ENCODE measurements at places on chromosomes 3 and 15. TPM values are rescaled to one million over a fixed set of nuclear protein-coding genes. Genes with fewer than 3 reads are reported as not detected.
A peak's percentile ranks its signal among the peaks of the same experiment; 100 is the strongest.

DNA sequence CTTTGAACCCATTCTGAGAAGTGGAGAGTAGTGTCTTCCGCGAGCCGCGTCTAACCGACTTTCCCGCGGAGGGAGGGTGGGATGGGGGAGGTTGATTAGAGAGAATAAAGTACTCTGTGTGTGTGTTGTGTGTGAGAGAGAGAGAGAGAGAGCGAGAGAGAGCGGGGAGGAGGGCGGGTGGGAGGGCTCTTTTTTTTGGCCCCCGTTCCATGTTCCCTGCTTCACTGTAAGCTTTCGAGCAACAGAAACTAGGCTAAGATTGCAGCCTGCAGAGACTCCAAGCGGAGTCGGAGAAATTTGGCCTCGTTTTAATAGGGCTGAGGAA, 1.6 kb upstream of the MEIS2 start:
- H3K36me3 ChIP-seq, result no peaks in the 10 kb centered on the region
- H3K4me3 ChIP-seq, result peak overlapping the region; percentile 100
- H3K4me1 ChIP-seq, result peaks cover 20% of the 10 kb centered on the region
- H3K27me3 ChIP-seq, result no peaks in the 10 kb centered on the region
- no peak for DNase-seq
- peak overlapping the region; percentile 93 for H3K27ac ChIP-seq

DNA sequence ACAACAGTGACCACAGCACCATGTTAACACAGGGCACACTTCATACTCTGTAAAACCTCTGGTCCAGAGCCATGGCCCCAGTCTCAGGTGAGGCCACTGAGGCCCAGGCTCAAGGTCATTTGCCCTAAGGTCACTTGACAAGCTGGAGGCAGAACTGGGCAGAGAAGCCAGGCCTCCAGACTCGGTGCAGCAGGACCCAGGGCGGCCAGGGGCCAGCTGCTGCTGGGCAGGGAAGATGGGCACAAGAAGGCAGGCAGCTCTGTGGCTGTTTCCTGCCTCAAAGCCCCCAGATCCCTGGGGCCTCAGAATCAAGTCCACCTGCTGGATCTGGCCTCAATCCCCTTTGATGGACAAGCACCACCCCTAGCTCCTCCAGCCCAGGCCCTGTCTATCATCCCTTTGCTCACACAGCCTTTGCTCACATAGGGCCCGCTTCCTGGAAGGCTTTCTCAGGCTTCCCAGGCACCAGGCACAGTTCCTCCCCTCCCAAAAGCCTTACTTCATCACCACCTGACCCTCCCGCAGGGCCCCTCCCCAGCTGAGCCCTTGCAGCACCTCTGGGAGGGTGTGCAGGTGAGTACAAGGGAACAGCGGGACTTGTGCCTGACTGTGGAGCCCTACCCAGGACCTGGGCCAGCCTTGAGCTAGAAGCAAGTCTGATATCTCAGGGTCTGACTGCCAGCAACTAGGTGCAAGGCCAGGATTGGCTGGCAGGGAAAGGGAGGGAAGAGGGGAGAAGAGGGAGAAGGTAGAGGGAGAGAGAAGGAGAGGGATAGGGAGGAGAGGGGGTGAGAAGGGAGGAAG, 38.0 kb upstream of the LINGO1 start:
- H3K27ac ChIP-seq, result no peak overlapping the region
- H3K36me3 ChIP-seq, result no peaks in the 10 kb centered on the region
- peaks cover 48% of the 10 kb centered on the region for H3K27me3 ChIP-seq
- H3K4me3 ChIP-seq, result no peak overlapping the region
- no peaks in the 10 kb centered on the region for H3K4me1 ChIP-seq

DNA sequence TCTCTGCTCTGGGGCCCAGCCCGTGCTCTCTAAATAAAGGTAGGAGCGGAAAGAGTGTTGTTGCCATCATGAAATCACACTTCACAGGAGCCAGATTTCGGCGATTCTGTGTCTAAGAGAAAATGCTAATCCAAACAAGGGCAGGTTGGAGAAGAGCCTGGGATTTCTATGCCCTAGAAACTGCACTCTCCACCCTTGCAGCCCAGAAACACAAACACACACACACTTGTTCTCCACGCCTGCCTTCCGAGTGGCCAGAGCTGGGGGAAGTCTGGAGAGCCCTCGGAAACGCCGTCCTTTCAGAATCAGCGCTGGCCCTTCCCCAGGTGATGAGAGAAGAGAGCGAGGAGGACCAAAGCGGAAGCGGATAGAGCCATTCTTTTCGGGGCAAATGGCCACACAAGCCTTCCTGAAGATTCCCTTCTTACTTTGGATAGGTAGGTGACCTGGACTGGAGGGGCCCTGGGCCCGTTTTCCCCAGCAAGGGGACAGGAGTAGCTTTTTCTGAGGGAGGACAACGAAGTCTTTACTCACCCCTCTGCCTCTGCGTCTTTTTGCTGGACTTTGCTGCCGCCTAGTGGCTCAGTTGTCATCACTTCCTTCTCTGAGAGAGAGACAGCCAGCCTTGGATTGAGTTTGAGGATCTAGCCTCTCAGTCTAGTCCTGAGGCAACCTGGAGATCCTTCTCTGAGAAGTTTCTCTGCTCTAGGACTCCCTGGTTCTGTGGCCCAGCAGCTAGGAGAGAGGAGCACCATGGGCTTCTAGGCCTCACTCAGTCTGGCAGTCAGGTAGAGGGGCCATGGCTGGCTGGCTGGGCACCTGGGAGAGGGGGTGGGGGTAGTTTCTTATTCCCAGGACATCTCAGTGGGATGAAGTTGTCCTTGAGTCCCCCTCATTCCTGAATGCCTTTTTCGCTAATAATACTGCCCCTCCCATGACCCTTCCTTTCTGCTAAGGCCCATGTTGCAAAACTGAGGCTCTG, 37.7 kb downstream of the SENP8 start:
- peaks cover 21% of the 10 kb centered on the region for H3K4me1 ChIP-seq
- H3K27me3 ChIP-seq, result no peaks in the 10 kb centered on the region
- H3K4me3 ChIP-seq, result peak overlapping the region; percentile 71

DNA sequence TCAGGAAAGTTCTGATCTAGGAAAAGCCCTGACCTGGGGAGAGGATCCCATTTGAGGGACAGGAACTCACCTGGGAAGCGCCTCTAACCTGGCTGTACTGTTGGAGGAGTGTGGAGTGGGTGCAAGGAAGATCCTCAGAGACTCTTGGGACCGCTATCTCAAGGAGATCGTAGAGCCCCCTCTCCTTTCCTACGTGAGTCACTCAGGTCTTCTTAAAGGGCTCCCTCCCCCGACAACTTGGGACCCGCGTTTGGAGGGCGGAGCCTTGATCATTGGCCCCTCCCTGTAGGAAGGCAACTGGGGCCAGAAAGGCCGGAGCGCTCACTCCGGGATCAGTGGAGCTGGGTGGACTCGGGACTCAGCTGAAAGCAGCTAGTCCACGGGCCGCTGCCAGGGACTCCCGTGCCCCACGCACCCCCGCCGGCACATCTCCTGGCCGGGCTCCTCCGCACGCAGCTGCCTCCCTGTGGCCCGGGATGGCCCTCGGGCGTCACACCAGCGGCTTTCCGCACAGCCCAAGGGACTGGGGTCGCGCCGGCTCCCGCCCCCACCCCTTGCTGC, 520 bp downstream of the SLC26A6 start:
- no peaks in the 10 kb centered on the region for H3K27me3 ChIP-seq
- peaks cover 10% of the 10 kb centered on the region for H3K4me1 ChIP-seq
- H3K27ac ChIP-seq, result peak overlapping the region; percentile 85
- H3K36me3 ChIP-seq, result peaks cover 27% of the 10 kb centered on the region
- H3K4me3 ChIP-seq, result peak overlapping the region; percentile 84

GRCh38 chr15:50377867-50378751, 23.1 kb upstream of the GABPB1 start:
- H3K4me1 ChIP-seq, result no peaks in the 10 kb centered on the region
- no peak overlapping the region for H3K27ac ChIP-seq
- DNase-seq, result no peak
- no peaks in the 10 kb centered on the region for H3K27me3 ChIP-seq

DNA sequence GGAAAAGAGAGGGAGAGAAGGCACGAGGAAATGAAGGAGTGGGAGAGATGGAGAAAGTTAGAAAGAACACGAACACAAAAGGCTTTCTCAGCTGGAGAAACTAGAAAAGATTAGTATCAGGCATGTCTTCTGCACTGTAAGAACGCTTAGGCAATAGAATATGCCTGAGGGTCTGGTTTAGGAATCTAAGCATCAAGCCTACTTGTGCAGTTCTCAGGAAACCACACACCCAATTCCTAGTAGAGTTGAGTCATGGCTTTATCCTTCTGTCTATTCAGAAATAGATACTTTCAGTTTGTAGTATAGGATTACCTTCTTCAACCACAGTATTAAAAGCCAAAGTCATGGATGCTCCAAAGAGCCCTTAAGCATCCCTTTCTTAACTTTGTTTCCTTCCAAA, 969.4 kb downstream of the NTRK3 start:
- peak overlapping the region; percentile 1 for H3K4me3 ChIP-seq
- H3K27ac ChIP-seq, result peak overlapping the region; percentile 76
- H3K36me3 ChIP-seq, result no peaks in the 10 kb centered on the region
- H3K4me1 ChIP-seq, result peaks cover 12% of the 10 kb centered on the region

GRCh38 chr3:150097588-150097890, 126.8 kb upstream of the PFN2 start:
- H3K36me3 ChIP-seq, result no peaks in the 10 kb centered on the region
- H3K4me3 ChIP-seq, result no peak overlapping the region
- H3K27ac ChIP-seq, result no peak overlapping the region
- H3K4me1 ChIP-seq, result peaks cover 22% of the 10 kb centered on the region
- peak; percentile 45 for DNase-seq

GRCh38 chr3:64588380-64588779, 99.4 kb downstream of the ADAMTS9 start:
- H3K27me3 ChIP-seq, result no peaks in the 10 kb centered on the region
- H3K27ac ChIP-seq, result no peak overlapping the region
- no peaks in the 10 kb centered on the region for H3K4me1 ChIP-seq
- DNase-seq, result no peak

GRCh38 chr3:51997935-51998596, 2.4 kb upstream of the RPL29 start:
- no peaks in the 10 kb centered on the region for H3K27me3 ChIP-seq
- peaks cover 8% of the 10 kb centered on the region for H3K4me1 ChIP-seq
- peaks cover 31% of the 10 kb centered on the region for H3K36me3 ChIP-seq
- peak; percentile 64 for DNase-seq

DNA sequence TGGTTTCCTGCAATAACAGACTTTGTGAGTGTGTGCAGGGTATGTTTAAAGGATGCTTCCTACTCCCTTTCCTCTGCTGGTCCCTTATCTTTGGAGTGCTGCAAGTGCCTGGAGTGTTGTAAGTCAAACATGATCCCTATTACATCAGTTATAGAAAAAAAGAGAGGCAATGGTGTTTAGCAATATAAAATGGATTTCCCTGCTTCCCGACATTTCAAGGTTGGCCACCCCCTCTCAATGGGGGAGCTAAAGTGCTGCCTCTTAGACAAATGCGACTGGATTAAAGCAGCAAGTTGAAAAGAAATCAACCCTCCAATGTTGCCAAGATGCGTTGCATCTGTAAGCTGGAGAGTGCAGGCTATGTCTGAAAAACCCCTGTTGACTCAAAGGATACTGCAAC, 203.1 kb upstream of the WNT5A start:
- no peak overlapping the region for H3K4me3 ChIP-seq
- no peak for DNase-seq
- no peaks in the 10 kb centered on the region for H3K4me1 ChIP-seq
- no peak overlapping the region for H3K27ac ChIP-seq
- no peaks in the 10 kb centered on the region for H3K27me3 ChIP-seq

DNA sequence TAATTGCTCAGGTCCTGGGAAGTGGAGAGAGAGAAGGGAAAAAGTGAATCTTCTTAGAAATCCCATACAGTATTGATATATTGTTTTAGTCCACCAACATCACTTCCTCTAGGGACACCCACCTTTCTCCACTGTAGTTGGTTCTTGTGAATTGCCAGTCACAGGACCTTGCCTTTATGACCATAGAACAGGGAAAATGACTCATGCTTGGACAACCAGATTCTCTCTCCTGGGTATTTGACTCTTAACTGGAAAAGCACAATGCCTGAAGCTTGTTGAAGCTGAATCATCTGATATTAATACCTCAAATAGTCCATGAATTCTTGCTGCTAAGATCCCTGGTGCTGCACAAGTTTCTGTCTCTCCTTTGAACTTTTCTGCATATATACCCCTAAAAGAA, 32.5 kb upstream of the DCLK3 start:
- no peak overlapping the region for H3K27ac ChIP-seq
- H3K36me3 ChIP-seq, result no peaks in the 10 kb centered on the region
- DNase-seq, result peak; percentile 17
- peaks cover 2% of the 10 kb centered on the region for H3K27me3 ChIP-seq
- peaks cover 5% of the 10 kb centered on the region for H3K4me1 ChIP-seq

- H3K36me3 ChIP-seq, result peaks cover 7% of the 10 kb centered on the region
- H3K4me3 ChIP-seq, result no peak overlapping the region
- no peak overlapping the region for H3K27ac ChIP-seq
- peaks cover 21% of the 10 kb centered on the region for H3K4me1 ChIP-seq
- no peaks in the 10 kb centered on the region for H3K27me3 ChIP-seq
These were observed 286.1 kb upstream of the TBL1XR1 start for GRCh38 chr3:177483182-177483967.

DNA sequence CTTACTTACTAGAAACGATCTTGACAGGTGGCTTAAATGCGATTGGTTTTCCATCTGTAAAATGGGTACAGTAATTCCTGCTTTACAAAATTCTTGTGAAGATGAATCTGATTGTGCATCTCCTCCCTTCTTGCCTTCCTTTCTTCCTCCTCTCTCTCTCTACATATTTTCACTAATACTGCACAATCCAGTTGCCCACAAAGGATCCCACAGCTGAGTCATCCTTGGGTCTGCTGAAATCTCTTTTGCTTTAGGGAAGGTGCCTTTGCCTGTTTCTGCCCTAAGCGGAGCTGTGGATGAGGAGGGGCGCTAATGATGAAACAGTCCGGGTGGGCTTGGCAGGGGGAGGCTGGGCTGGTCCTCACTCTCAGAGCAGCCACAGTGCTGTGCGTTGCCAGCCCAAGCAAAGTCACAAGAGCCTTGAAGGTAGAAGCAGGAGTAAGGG, 46.1 kb downstream of the AMOTL2 start:
- peak overlapping the region; percentile 3 for H3K4me3 ChIP-seq
- H3K36me3 ChIP-seq, result no peaks in the 10 kb centered on the region
- peak; percentile 92 for DNase-seq
- no peaks in the 10 kb centered on the region for H3K27me3 ChIP-seq
- H3K27ac ChIP-seq, result peak overlapping the region; percentile 53
- peaks cover 78% of the 10 kb centered on the region for H3K4me1 ChIP-seq

THSD4 gene
- 38.2 TPM for total RNA-seq

LMAN1L gene
- not detected for total RNA-seq

CCR2 gene
- not detected for total RNA-seq

ZBBX gene
- total RNA-seq, result not detected
